Non-pigmented ciliary epithelial cell (primary cell): ENCODE measurements at places on chromosomes 3 and 15.

- DNase-seq: no peak
Measured at GRCh38 chr3:130539005-130539404, 22.0 kb downstream of the COL6A6 start.

- no peak for DNase-seq
Measured at GRCh38 chr3:131282379-131282778, 99.2 kb upstream of the NUDT16 start.

- DNase-seq: no peak
Measured at GRCh38 chr3:24235121-24235520, 259.5 kb downstream of the THRB start.

DNA sequence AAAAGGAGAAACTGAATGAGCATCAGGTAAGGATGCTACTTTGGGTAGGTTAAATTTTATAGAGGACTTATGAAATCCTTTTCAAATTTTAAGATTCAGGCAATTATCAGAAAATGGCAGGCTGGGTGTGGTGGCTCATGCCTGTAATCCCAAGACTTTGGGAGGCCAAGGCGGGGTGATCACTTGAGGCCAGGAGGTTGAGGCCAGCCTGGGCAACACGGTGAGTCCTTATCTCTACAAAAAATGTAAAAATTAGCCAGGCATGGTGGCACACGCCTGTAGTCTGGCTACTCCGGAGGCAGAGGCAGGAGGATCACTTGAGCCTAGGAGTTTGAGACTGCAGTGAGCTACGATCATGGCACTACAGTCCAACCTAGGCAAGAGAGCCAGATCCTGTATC lies 23.1 kb downstream of the DCUN1D1 start:
- DNase-seq: no peak

- DNase-seq: no peak
Measured at GRCh38 chr3:46934072-46934471, 42.5 kb downstream of the CCDC12 start.

GRCh38 chr3:156788846-156789245 lies 37.3 kb upstream of the LEKR1 start:
- DNase-seq: no peak

- DNase-seq: no peak
Measured at GRCh38 chr3:48919215-48920138, 835 bp downstream of the ARIH2 start.
